Activated CD8-positive, alpha-beta memory T cell treated with anti-CD3 and anti-CD28 coated beads, Interleukin-2, amount 50 U/mL, for 4 hours (primary cell): ENCODE measurements at places on chromosomes 7 and 10.

GRCh38 chr7:49403844-49404243 is 369.6 kb upstream of the VWC2 start:
- DNase-seq, result no peak

DNA sequence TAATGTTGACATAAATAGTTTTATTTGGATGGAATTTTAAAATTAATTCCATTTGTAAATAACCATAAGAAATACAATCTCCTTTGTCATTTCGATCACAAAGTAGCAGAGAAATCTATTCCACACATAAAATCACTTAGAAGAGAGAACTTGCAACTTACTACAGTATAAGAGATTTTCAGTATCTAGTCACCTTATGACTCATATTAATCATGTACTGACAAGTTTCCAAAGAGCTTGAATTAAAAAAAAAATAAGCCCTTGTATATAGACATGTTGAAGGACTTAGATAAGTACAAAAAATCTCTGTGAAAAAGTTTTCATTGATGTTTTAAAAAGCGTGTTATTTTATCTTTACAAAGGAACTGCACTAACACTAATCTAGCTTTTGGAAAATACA is 207.1 kb upstream of the ETV1 start:
- DNase-seq, result no peak

- DNase-seq, result peak; percentile 74
These were observed 15.6 kb downstream of the SHH start for GRCh38 chr7:155796381-155797261.

- no peak for DNase-seq
These were observed 41.8 kb downstream of the SPDYE5 start for GRCh38 chr7:75533926-75534325.

GRCh38 chr7:110948280-110948679 is 142.6 kb upstream of the LRRN3 start:
- no peak for DNase-seq

GRCh38 chr7:131011976-131012375 is 278.0 kb upstream of the KLF14 start:
- no peak for DNase-seq

DNA sequence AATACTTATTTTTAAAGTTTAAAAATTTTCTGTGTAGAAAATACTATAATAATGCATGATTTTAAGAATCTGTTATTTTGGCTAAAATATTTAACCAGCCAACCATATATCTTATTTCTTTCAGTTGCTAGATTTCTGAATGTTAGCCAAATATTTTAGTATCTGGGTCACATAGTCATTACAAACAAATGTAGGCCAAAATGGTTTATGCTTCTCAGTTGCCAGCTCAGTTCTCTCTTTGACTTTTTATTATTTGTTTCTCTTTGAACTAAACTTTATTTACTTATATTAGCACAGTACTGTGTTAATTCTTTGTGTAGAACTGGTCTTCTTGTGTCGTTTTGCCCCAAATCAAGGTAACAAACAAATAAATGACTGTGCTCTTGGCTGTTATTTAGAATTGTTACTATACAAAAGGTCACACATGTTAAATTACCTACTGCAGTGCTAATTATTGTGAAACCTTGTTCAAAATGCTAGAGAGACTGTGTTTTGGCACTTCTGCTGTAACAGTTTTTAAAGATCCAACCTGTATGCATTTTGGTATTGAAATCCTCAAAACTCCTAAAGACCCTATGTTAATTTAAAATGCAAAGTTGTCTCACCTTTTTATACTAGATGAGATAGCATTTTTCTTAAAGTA is 39.8 kb downstream of the ZEB1 start:
- no peak for DNase-seq

GRCh38 chr10:2913474-2913873 is 153.9 kb upstream of the PFKP start:
- no peak for DNase-seq

DNA sequence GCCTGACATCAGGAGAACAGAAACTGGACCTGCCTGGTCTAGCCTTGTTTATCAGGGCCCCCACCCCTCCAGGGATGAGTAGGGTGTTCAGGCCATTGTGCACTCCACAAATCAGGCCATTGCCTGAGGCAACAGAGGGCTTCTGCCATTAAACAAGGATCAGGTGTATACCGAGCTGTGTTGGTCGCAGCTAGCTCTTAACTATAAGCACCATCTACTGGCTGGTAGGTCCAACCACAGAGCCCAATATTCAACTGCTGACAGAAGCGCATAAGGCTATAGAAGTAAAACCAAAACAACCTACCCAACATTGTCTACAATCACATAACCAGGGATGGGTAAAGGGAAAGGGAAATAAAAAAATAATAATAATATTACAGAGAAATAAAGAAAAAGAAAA is 451.7 kb upstream of the TEX47 start:
- DNase-seq, result no peak

DNA sequence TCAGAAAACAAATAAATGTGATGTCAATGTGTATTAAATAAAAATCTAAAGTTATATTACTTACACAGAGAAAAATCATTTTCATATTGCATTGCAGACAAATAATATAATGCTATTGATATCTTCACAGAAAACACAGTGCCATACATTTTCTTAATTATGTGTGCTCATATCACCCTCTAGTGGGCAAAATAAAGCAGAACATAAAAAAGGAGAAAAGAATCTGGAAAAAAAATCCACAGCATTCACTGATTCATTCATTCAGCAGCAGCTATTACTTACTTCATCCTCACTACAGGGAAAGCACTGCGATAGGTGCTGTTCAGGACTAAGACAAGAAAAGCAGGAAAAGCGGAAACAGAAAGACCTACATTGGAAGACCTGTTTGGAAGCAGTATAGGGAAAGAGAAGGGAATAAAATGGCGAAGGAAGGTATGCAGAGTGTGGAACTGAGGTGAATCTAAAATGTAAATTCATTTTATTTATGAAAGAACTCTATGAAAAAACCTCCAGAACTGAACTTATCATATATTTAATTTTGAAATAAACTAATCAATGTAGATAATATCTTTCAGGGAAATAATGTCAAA is 73.2 kb downstream of the POT1 start:
- no peak for DNase-seq

DNA sequence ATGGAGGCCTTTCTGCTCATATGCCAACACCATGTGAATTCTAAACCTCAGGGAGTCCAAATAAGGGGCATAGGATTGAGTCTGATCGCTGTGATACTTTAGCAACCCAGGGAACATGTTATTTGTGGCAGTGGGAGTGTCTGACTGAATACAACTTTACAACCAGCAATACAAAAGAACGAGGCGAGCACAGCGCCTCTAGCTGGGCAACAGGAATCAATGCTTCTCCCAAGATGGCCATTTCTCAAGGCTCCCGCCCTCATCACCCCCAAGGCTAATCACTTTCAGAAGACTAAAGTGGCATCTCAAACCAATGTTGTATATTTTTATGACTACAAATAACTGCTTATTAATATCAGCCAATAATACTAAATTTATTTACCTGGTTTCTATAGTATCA is 28.1 kb downstream of the YWHAG start:
- no peak for DNase-seq

GRCh38 chr7:83118347-83119025 is 44.2 kb downstream of the PCLO start:
- no peak for DNase-seq

GRCh38 chr10:21169271-21169670 is 272.2 kb upstream of the NEBL start:
- DNase-seq, result no peak

DNA sequence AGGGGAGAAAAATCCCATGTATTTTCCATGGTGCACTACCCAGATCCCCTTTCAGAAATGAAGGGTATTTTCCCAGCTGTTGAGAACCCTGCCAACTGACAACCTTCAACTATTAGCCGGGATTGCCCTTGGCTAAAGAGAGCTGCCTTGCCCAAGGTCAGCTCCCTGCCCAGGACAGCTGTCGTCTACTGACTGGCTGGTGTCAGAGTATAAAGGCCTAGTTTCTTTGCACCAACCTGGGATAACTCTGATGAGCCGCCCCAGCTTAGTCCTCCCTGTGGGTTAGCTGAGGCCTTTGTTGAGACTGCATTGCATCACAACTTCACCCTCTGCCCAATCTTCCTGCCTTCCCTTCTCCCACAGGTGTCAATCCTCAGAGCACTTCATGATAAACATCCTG is 147.2 kb upstream of the RHEB start:
- DNase-seq, result no peak

- DNase-seq, result no peak
These were observed 193.8 kb upstream of the KLF6 start for GRCh38 chr10:3978761-3979160.

DNA sequence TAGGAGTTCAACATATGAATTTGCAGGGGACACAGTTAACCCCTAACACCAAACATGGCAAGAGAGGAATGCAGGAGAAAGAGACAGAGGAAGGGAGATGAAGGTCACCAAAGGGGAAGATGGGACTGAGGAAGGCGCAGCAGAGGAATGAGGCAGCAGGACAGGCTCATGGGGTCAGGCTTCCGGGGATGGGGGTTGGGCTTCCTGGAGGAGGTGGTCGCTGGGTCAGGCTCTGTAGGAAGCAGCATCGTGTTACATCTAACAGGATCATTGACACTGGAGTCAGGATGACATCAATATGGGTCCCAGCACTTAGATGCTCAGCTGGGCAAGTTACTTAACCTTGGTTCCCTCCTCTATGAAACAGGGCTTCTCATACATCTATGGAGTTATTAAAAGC is 113.2 kb downstream of the NPTX2 start:
- no peak for DNase-seq

GRCh38 chr10:103710490-103710889 is 144.9 kb downstream of the SH3PXD2A start:
- no peak for DNase-seq

DNA sequence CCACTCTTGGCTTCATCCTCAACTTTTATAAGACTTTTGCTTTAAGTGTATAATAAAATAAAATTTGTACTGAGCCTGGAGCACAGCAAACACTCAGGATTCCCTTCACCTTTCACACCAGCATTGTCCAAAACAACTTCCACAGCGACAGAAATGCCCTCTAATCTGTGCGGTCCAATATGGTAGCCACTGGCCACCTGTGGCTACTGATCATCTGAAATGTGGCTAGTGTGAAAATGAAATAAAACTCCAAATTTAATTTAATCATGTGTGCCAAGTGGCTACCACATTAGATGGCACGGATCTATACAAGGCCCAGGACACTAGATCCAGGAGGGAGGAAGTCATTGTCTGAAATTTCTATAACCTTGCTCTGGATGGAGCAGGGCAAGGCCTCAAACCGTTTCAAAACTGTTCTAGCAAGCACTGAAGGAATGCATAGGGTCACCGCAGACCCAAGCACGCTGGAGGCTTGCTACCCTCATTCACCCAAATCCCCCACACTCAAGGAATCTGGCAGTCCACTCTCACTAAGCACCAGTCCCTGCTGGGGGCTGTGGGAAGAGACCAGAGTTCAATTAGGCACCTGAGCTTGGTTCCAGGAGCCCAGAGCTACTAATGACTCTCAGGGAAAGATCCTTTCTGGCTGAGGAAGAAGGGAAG is 6.3 kb upstream of the MYO1G start:
- DNase-seq, result no peak

DNA sequence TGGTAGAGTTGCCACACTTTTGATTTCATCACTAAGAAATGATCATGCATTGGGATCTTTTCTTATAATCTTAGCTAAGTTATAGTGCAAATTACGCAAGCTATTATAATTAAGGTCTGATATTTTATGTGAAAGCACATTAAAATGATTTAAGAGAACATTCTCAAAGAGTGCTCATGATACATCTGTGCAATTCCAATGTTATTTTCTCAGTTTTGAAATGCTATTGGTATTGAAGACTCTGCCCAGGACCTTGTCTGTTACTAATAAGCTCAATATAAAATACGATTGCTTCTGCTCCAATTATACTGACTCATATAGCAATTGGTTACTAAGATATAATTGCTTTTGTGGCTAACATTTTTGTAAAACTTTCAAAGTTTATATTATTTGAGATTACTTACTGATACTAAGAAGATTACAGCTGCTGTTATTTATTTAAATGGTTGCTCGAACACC is 180.9 kb downstream of the ADAM12 start:
- DNase-seq, result no peak

DNA sequence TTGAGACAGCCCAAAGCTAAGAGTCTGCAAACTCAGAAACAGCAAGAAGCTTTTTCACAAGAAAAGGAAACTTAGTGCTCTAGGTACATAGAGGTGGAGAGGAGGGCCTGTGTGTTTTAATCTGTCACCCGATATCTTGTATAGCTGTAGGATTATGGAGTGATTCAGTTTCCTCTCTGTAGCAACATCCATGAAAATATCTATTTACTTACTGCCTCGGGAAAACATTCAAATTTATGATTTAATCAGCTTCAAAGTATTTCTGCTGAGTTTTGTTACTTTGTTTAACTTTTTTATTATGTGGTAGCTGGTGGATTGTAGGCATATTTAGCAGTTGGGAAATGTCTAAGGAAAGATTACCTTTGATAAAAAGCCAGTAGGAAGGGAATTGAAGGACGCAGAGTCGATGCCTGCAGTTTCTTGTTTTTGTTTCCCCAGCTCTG is 292.0 kb downstream of the CCDC3 start:
- DNase-seq, result no peak

- no peak for DNase-seq
These were observed 55.6 kb downstream of the STEAP1B start for GRCh38 chr7:22444181-22444971.

GRCh38 chr7:143216151-143216550 is 5.7 kb upstream of the TAS2R40 start:
- DNase-seq, result no peak

- no peak for DNase-seq
These were observed 56.8 kb downstream of the EPDR1 start for GRCh38 chr7:37977243-37977642.

DNA sequence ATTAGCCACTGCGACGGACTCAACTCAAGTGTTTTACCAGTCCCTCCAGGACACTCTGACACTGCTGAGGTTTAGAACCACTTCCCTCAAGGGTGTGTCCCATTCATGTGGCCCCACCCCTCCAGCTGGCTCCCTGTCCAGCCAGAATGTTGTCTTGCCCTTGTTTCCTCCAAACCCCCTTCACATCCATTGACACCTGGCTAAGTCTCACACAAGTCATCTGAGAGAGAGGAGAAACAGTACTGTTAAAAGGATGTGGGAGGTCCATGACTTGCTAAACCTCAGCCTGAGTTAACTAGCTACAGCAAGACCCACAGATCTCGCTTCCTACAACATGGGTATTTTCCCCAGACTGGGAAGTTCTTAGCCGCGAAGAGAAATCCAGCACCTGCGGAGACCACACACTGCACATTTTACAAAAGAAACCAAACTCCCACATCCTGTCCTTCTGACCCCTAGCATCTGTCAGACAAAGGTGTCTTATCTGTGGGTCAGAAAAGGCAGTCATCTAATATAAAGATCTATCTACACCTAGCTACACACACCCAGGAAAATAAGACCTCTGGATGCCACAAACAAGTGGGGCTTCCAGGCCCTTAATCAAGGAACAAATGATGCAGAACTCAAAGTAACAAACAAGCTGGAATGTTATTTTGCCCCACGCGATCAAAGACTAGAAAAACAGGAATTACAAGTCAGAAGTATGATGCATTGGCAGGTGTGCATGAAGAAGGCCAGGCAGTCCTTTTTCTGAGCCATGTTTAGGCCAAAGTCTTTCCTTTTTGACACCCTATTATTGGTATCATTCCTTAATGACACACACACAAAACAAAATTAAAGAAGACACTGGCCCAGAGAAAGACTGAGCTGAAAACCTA is 13.9 kb downstream of the OSBPL3 start:
- peak; percentile 36 for DNase-seq

- DNase-seq, result no peak
These were observed 210.1 kb downstream of the TNS3 start for GRCh38 chr7:47371733-47372368.
